Right forelimb (tissue), 1 donor: ENCODE measurements at places on chromosomes 2 and 18.

- no peak for DNase-seq
Measured at GRCh38 chr18:78738076-78738690, 241.4 kb upstream of the SALL3 start.

GRCh38 chr2:168096158-168096557 lies 151.2 kb downstream of the STK39 start:
- no peak for DNase-seq

DNA sequence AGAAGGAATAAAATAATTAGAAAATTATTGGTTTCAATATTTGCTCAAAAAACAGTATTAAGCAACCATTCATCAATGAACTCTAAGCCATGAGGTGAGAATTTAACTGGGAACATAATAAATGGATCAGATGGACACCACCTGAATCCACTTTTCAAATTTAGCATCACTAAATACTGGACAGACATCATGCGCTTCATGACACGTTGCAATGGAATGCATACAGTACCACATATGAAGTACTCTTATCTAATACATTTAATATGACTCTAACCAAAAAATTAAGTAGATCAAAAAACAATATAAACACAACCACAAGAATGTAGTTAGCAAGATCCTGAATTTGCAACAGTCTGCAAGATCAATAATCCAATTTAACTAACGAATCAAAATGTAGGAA lies 76.6 kb downstream of the COBLL1 start:
- DNase-seq = no peak

- no peak for DNase-seq
Measured at GRCh38 chr2:10845640-10846039, 33.1 kb upstream of the PDIA6 start.

DNA sequence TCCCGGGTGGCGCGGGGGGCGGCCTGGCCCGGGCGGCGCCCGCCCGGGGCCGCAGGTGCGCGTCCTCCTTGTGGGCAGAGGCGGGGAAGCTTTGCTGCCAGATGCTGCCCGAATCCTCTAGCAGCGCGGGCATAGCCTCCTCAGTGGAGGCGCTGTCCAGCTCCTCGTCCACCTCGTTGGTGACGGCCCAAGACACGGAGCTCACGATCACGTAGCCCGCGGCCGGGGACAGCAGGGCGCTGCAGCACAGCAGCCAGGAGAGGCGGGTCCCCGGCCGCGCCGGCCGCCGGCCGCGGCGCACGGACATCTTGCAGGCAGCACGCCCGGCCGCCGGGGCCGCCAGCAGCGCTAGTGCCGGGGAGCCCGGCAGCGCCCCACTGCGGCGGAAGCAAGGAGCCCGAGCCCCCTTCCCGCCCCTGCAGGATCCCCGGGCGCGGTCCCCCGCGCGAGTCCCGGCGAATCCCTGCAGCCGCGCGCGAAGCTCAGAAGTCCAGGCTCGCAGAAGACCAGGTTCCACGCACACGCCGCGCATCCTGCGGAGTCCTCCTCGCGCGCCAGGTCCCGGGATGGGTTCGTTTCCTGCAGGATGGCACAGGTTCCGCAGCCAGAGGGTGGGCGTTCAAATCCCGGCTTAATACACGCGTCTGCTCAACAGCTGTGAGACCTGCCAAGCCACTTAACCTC lies at the start of gene CREG2:
Gene CREG2 (minus strand): TSS at position 353 of the 684 bp plus-strand sequence. CDS start 46 bp downstream, at position 307.
- DNase-seq = peak; percentile 82

DNA sequence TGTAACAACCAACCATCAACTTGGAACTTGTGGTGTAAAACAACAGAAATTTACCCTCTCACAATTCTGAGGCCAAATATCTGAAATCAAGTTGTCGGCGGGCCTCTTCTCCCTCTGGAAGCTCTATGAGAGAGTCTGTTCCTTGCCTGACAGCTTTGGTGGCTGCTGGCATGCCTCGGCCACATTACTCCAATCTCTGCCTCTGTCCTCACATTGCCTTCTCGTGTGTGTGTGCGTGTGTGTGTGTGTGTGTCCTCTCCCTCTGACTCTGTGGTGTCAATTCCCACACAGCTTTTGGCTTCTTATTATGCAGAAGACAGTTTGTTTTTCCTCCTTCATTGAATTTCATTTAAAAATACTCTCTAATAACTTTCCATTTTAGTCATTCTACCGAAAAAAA lies 50.4 kb downstream of the ZDBF2 start:
- DNase-seq = no peak

DNA sequence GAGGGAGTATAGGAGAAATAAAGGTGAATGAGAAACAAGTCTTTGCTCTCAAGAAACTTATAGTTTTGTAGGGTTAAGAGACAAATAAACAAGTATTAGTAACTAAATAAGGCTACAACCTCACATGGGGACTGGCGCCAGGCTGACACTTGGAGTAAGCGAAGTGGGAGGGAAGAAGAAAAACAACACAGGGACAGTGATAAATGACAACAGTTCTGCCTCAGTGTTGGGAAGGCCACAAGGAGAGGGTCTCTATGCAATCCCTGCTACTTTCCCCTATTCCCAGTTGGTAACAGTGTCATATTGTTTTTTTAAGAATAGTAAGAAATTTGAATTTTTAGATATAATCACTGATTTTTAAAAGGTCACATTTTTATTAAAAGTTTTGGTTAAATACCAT lies 4.0 kb downstream of the APLF start:
- no peak for DNase-seq

DNA sequence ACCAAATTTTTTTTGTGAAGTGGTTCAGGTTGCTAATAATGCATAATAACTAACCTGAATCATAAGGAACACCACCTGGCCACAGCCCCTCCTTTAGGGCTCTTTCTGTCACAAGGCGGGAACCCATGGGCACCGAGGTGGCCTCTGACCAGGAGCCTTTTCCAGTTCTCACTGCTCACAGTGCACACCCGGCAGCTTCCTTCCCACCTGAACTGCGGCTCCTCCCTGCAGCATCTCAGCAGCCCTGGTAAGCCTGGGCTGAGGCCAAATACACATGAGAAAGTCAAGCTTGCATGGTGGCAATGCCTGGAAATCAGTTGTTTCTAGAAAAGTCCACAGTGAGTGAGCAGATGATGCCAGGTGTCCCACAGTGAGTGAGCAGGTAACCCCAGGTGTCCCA lies 77.6 kb upstream of the SNTG2 start:
- DNase-seq = peak; percentile 4

DNA sequence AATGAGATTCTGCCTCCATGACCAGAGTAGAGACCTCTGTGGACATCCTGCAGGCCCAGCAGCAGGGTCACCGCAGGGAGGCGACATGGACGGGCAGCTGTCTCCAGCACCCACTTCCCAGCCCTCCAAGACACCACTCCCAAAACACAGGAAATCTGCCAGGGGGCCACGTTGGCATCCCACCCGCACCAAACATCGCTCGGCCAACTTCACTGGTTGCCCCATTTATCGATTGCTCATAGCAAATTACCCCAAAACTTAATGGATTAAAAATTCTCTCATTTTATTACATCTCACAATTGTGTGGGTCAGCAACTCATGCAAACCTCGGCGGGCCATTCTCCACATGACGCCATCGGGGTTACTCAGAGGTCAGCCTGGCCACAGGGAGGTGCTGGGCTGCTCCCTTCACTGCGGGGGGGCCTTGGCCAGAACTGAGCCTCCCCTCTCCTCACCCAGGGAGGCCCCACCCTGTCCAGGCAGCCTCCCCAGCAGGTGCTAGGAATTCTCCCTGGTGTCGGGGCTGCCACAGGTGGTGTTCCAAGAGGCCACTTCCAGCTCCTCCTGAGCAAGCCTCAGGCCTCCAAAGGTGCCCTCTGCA lies 420.7 kb upstream of the MYT1L start:
- DNase-seq = no peak

DNA sequence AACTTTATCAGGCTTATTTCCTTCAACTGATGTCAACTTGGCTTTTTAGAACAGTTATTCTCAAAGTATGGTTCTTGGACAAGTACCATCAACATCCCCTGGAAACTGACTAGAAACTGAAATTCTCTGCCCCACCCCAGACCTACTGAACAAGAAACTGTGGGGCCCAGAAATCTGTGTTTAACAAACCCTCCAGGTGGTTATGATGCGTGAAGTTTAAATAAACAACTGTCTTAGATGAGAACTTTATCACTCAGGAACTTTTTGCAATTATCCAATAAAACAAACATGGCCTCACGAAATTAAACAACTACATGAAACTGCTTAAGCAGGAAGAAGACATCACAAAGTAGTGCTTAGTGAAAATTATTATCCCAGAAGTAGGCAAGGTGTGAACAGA lies 4.4 kb downstream of the HIBCH start:
- DNase-seq = no peak

- DNase-seq = no peak
Measured at GRCh38 chr2:107621186-107622165, 205.2 kb upstream of the RGPD4 start.

GRCh38 chr2:17461087-17461475 lies 57.2 kb downstream of the RAD51AP2 start:
- no peak for DNase-seq

- no peak for DNase-seq
Measured at GRCh38 chr2:85524336-85524908, 14.5 kb upstream of the MAT2A start.

DNA sequence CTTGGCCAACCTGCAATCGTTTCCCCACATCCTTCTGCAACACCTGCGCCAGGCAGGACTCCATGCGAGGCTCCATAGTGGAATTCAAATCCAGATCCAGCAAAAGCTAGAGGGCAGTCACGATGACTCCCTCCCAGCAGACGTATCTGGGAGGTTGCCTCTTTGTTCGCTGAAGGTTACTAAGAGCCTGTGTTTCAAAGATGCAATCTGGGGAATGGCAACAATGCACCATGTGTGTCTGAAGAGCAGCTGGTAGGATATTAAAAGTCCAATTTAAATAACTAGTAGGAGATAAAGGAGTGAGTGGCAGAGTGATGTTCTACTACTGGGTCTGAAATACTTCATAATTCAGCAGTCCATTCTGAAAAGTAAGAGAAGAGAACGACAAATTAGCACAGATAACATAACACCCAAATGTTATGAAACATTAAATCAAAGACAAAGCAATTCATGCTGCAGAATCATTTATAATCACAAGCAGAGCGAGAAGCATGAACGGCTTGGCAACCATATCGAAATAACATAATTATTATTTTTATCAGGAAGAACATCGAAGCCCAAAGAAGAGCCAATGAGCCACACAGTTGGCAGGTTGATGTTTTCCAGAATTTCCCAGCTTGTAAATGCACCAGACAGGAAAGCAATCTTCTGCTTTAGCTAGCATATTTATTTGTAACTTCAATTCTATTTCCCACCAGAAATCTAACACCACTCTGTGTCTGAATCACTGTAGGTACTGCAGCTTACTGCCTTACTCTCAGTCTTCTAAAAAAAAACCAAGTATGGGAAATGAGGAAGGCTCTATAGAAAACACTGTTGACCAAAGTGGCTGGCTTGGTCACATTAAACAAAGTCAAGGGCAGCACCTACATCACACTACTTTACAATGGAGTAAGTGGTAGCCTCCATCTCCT lies 43.2 kb downstream of the CLASP1 start:
- DNase-seq = no peak

DNA sequence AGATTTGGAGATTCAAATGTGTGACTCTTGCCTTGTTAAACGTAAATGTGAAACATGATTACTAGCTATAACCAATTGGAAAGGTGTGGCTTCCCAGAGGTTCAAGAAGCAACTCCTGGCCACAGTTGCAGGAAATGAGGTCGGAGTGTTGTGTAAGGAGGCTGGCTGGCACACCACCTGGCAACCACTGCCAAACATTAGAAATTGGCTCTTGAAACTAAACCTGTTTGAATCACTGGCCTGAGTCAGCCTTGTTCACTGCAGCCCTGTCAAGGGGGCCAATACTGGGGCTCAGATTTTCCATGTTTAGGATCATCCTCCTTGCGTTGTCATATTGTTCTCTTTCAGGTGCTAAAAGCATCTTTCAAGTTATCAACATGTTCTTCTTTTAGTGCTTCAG lies 206.3 kb downstream of the ARL6IP6 start:
- no peak for DNase-seq

DNA sequence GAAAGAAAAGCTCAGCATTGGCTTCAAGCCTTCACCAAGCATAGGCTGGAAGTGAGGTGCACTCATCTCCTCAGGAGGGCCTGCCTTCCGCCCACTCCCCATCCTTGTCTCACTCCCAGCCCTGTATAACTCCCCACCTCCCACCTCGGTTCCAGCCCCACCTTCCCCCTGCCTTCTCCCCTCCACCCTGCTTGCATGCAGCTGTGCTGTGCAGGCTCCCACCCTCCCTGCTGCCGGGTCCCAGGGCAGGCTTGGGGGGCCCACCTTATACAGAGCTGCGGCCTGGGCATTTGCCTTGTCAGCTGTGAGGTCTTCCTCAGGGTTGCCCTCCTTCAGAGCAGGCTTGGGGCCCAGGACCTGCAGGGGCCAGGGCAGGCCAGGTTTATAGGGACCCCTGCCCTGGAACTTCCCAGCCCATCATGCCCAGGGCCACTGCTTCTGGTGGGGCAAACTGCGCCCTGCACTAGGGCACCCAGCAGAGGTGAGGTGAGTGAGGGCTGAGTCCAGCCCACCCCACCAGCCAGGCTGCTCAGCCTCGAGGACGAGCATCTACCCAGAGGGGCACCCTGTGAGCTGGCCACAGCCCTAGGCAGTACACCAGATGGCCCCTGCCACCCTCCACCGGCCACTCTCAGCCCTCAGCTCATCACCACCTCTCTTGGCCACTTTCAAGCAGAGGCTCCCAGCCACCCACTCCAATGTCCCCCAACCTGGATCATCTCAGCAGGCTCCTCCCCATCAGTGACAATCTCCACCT lies 11.6 kb downstream of the CAPG start:
- DNase-seq = no peak

GRCh38 chr2:219460424-219460926 lies 25.8 kb downstream of the SPEG start:
- DNase-seq = peak; percentile 77

- no peak for DNase-seq
Measured at GRCh38 chr2:6103949-6104348, 411.8 kb downstream of the SOX11 start.

DNA sequence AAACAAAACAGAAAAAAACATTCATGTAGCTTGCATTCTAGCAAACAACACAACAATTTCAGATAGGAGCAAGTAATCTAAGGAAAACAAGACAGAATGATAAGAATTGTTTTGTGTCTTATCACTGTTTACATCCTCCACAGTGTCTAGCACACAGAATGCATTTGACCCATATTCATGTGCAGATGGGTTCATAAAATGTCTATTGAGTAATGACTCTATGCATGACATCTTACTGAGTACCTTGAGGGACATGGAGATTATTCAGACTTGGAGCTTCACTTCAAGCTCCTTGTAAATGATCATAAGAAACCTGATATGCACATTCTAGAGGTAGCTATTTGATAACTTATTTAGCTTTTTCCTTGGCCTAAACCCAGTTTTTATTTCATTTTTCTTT lies 69.0 kb downstream of the DTNA start:
- no peak for DNase-seq

DNA sequence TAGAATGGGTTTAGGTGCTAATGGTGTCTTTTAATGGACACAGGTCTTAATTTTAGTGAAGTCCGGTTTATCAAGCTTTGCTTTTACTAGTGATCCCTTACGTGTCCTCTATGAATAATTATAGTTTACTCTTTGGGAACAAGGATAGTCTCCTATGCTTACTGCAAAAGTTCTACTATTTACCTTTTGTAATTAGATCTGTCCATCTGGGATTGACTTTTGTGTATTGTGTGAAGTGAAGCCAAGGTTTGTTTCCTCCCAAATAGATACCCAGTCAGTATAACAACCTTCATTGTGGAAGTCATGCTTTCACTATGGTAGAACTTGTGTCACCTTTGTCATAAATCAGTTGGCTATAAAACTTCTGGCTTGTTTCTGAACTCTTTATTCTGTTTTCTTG lies 740.9 kb upstream of the CRIM1 start:
- no peak for DNase-seq

GRCh38 chr2:132884292-132884691 lies 214.3 kb upstream of the LYPD1 start:
- DNase-seq = no peak

- DNase-seq = no peak
Measured at GRCh38 chr18:9619056-9619455, 4.7 kb upstream of the PPP4R1 start.
